Left forelimb (tissue), 1 donor: ENCODE measurements at places on chromosomes 12 and 14.

DNA sequence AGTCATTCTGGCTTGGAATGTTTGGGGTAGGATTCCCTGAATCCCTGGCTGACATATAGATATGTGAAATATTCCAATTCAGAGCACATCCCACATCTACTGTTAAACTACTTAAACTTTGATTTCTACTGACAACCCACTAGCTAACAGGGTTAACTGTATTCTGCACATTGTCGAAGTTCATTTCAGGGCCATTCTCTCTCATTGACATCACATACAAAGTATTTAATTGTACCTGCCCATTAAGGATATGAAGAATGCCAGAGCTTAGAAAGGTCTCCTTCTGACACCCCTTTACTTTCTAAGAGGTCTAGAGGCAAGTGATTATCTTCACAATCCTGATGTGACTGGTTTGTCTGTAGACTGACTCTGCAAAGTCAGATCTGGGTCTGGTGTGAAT, 2.8 kb upstream of the DCN start:
- no peak for DNase-seq

GRCh38 chr14:103341250-103342129, 7.5 kb downstream of the EIF5 start:
- DNase-seq, result no peak

DNA sequence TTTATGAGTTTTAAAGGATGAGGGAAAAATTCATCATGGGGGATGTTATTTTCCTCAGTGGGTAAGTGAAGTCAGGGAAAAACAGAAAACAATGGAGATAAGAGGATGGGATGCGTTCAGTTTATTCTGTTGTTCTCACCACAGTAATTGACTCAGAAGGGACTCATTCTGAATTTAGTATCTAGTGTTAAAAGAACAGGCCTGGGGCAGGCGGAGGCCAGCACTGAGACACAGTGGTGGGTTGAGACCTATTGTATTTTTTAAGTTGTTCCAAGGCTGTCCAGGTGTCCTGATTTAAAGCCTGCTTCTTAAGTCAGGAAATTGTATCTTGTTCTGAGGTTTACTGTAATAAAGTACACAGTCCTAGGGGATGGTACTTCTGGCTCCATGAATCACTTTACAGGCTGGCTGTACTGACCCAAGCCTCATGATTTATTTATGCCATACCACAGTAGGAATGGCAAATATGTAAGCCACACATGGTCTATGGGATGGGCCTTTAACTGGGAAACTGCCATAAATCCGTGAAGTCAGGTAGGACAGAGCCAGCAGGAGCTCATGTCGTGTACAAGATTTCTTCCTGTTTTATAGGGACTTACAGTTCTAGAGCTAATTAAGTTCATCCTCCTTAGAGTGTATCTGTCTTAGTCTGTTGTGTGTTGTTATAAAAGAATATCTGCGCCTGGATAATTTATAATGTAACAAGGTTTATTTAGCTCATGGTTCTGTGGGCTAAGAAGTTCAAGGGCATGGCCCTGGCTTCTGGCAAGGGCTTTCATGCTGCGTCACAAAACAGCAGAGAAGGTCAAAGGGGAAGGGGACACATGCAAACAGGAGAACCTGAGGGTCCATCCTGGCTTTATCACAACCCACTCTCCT, 244.1 kb downstream of the FBXL14 start:
- DNase-seq, result no peak

DNA sequence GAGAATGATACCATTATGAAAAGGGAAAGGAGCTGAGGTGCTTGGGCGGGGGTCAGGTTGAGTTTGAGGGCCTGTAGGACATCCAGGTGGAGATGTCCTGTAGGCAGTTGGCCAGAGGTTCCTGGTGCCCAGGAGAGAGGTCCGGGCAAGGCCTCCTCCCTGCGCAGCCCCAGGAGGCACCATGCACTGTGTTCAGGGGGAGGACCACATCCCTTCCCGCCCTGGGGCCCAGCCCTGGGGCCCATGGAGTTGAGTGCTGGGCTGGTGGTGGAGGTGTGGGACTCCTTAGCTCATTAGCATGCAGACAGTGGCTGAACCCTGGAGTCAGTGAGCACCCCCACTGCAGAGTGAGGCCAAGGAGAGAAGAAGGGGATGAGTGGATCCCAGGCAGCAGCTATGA, 5.7 kb upstream of the FAIM2 start:
- DNase-seq, result no peak

DNA sequence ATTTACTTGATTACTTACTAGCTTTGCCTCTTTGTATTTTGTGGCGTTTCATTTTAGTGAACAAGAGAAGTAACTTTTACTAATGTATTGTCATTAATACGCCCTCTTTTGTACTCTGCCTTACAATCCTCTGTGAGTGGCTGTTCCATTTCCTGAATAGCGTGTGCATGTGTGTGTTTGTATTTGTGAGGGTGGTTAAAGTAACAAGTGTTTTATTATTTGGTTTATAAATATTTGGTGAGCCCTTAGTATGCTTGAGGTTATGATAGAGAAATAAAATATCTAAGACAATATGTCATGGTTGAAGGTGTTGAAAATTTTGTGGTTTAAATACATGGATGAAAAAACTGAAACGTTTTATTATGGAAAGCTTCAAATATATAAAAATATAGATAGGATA, 71.7 kb upstream of the REP15 start:
- DNase-seq, result no peak

DNA sequence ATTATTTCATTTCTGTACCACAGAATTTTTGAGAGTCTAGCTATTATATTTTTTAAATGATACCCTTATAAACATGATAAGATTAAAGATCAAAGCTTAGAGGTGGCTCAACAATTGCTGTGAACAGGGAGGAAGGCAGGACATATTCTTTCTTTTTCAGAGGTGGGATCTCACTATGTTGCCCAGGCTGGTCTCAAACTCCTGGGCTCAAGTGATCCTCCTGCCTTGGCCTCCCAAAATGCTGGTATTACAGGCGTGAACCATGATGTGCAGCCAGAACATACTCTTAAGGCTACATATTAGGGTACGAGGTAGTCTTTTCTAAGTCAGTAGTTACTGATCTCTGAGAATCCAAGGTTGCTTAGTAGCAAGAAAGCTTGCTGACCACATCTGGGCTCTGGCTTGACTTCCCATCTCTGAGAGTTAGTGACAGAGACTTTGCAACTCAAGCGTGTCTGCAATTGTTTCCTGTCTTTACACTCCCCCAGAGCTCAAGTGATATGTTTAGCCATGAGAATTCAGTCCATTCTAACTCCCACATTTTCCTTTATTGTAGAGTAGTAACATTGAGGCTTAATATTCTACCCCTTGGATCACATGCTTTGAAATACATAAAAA, 8.6 kb downstream of the RAB5B start:
- DNase-seq, result no peak

GRCh38 chr12:94806617-94807016, 156.3 kb upstream of the TMCC3 start:
- no peak for DNase-seq

DNA sequence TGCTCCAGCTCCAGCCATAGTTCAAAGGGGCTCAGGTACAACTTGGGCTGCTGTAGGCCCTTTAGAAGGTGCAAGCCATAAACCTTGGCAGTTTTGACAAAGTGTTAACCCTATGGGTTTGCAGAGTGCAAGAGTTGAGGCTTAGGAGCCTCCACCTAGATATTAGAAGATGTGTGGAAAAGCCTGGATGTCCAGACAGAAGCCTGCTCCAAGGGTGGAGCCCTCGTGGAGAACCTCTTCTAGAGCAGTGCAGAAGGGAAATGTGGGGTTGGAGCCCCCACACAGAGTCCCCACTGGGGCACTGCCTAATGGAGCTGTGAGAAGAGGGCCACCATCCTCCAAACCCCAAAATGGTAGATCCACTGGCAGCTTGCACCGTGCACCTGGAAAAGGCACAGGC, 45.1 kb downstream of the RPS29 start:
- no peak for DNase-seq

GRCh38 chr12:31773867-31774266, 45.0 kb upstream of the AMN1 start:
- no peak for DNase-seq

GRCh38 chr12:91677556-91677955, 468.1 kb downstream of the BTG1 start:
- DNase-seq, result no peak

DNA sequence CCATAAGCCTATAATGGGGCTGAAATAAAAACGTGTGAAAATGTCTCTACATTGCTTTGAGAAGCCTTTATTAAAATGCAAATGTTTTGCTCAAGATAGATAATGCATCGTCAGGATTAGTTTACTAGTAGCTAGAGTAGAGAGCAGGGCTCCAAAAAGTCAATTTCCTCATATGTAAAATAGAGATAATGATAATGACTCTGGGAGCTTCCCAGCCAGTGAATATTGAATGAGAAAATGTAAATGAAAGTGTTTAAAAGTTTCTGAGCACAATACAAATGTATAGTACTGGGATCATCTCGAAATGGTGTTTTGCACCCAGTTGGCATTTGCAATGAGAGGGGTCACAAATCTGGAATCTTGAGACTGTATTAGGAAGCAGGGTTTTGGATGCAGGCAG, 135.3 kb downstream of the OTOGL start:
- DNase-seq, result no peak

- DNase-seq, result no peak
These were observed 13.8 kb upstream of the KANSL2 start for GRCh38 chr12:48695859-48696258.

DNA sequence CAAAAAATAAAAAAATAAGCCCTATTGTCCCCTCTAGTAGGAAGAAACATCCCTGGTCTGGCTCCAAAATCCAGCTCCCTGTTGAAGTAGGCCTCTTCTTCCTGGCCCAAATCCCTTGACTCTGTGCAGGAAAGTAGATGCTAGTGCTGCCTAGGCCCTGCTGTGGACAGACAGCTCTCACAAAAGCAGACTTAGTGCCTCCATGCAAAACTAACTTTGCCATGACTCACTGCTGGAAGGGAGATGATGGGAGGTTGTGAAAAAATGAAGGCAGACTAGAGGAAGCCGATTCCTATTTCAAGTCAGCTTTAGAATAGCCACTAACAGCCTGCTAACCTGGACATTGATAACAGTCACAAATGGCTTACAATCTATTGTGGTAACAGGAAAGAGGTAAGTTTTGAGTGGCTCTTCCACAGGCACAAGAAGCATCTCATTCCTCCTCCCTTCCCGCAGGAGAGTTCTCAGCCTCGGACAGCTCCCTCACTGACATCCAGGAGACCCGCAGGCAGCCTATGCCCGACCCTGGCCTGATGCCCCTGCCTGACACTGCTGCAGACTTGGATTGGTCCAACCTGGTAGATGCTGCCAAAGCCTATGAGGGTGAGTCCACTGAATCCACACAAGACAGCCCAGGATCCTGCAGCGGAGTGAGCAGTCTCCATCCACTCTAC, 198.9 kb upstream of the RGS6 start:
- no peak for DNase-seq

GRCh38 chr14:68694516-68695235, 98.2 kb downstream of the ZFP36L1 start:
- peak; percentile 33 for DNase-seq

DNA sequence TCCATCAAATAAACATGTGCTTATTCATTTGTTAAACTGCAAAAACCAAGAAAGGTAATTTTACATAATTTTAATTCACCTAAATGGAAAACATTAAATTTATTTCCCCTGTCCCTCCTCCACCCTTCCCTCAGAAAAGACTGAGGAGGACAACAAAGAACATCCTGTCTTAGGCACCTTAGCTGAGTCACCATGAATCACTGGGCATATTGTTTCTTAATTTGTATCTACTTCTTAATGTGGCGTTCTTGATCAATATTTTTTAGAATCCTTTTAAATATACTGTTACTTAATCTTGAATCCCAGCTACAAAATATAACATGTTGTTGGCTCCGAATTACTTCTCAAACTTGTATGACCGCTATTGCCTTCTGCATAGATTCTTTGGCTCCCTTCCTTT, 23.5 kb downstream of the SIX6 start:
- DNase-seq, result no peak

- DNase-seq, result no peak
These were observed 34.8 kb upstream of the VSX2 start for GRCh38 chr14:74204491-74204890.

GRCh38 chr12:3216097-3216496, 138.9 kb downstream of the TSPAN9 start:
- DNase-seq, result no peak

GRCh38 chr14:24072436-24072835, 1.1 kb downstream of the CPNE6 start:
- no peak for DNase-seq

DNA sequence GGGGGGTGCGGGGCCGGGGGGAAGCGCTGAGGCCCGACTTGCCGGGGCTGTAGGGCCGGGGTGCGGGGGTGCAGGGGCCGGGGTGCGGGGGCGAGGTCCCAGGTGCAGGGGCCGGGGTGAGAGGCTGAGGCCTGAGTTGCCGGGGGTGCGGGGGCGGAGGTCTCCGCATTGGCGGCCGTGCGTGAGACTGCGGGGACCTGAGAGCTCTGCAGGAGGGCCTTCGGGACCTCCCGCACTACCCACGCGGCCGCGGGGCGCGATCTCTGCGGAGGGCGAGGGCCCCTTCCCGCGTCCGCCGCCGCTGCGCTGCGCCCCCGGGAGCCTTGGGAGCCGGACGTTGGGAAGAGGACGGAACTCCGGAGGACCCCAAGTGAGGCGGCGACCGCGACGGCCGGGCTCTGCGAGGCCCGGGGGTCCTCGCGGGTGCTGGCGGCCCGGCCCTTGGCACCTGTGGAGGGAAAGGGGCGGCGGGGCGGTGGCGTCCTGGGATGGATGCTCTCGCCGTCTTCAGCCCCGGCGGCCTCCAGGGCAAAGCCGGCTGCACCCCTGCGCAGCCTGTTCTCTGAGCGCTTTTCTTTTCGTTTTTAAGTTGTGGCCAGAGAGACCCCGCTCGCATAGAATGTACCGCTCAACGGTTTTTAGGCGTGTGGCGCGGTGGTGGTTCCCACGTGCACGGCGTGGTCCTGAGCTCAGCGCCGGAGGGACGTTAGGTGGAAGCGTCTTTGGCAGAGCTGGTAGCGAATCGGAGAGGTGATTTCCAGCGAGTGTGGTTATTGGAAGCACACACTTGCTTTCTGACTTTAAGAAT, 1.3 kb downstream of the PIWIL1 start:
- DNase-seq, result no peak

GRCh38 chr12:132186857-132187620, 42.8 kb downstream of the NOC4L start:
- no peak for DNase-seq

GRCh38 chr14:91817566-91818325, 49.6 kb downstream of the TC2N start:
- DNase-seq, result no peak

DNA sequence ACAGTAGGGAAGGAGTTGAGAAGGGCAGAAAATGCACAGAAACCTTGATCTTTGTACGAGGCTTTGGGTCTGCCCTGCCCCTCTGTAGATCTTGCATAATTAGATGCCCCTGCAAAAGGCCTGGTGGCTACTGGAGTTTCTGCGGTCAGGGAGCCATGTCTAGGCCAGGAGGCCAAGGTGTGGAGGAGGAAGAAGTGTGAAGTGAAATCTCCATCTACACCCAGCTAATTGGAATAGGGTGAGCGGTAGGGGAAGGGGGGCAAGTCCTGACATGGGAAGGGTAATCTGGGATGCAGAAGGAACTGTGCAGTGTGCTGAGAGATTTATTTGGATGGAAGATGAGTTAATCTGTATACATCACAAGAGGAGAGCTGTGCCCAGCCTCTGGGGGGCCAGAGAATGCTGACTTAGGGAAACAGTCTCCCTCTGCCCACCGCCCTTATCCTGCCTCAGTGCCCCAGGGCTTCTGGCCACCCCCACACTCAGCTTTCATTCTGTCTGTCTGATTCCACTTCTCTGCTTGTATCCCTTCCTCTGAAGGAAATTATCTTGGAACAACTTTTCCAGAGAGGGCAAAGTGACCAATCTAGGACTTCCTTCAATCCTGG, 5.4 kb downstream of the CYP27B1 start:
- DNase-seq, result no peak

GRCh38 chr12:96786791-96787190, 120.3 kb upstream of the NEDD1 start:
- no peak for DNase-seq

GRCh38 chr12:101200145-101200544, 9.9 kb downstream of the SLC5A8 start:
- DNase-seq, result no peak
